ENCODE measurements at places on chromosomes 1 and 21. TPM values are rescaled to one million over a fixed set of nuclear protein-coding genes. Genes with fewer than 3 reads are reported as not detected.

ZNF648 gene
- not detected for total RNA-seq

TESK2 gene
- 2.3 TPM for total RNA-seq

FMO1 gene
- not detected for total RNA-seq

AGO4 gene
- 1.9 TPM for total RNA-seq

RASAL2 gene
- 0.08 TPM for total RNA-seq

TAS1R1 gene
- total RNA-seq, result not detected

NHLH1 gene
- 0.45 TPM for total RNA-seq

CGN gene
- total RNA-seq, result 0.68 TPM

CYP4X1 gene
- not detected for total RNA-seq

KIAA0040 gene
- 17.0 TPM for total RNA-seq

LCE1D gene
- total RNA-seq, result not detected

Measured in activated T-cell treated with anti-CD3 and anti-CD28 coated beads, Interleukin-2, amount 50 U/mL, for 4 hours (primary cell).